ENCODE measurements at places on chromosomes 5 and 9.

GRCh38 chr9:71590362-71590761 is 178.0 kb downstream of the CEMIP2 start:
- DNase-seq, result no peak

- DNase-seq, result no peak
Observed at GRCh38 chr5:145118611-145119010, 716.5 kb downstream of the PRELID2 start.

- DNase-seq, result no peak
Observed at GRCh38 chr5:9233035-9233434, 312.8 kb downstream of the SEMA5A start.

DNA sequence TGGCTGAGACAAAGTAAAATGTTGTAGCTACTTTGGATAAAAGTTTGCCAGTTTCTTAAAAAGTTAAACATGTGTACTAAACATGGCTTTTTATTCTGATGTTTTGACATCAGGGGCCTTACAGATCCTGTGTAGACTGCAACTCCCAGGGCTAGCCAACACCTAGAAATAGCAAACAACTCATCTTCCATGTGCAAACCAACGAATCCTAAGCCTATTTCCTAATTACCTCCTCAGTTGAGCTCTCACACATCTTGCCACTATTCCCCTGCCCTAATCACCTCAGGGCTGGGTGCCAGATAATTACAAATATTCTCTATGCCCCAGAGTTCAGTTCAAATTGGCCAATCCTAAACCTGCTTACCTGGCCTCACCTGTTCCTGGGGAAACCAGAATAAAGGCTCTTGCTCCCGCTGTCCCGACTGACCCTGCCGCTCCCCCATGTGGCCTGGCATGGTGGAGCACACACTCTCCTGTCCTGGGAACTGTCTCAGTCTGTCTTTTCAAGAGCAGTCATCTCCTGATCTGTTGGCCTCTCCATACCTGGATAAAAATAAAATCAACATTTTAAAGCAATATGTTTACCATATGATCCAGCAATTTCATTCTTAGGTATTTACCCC is 37.1 kb upstream of the FAM169A start:
- DNase-seq, result no peak

GRCh38 chr9:87882627-87883026 is at the start of gene SPATA31E1:
SPATA31E1 (plus strand) TSS chr9:87882877; CDS start chr9:87882892, 15 bp downstream.
- no peak for DNase-seq

GRCh38 chr5:127840198-127840524 is 137.0 kb downstream of the CCDC192 start:
- DNase-seq, result no peak

- no peak for DNase-seq
Observed at GRCh38 chr9:128431207-128431606, 10.6 kb downstream of the CERCAM start.
